Stimulated activated CD8-positive, alpha-beta memory T cell treated with anti-CD3 and anti-CD28 coated beads, Interleukin-15, amount 100 ng/mL, for 48 hours (primary cell): ENCODE measurements at places on chromosomes 2 and 18.

- DNase-seq = peak; percentile 7
Measured at GRCh38 chr2:43024515-43025011, 201.8 kb downstream of the ZFP36L2 start.

GRCh38 chr18:67509741-67510391 is 6.7 kb downstream of the DSEL start:
- no peak for DNase-seq

DNA sequence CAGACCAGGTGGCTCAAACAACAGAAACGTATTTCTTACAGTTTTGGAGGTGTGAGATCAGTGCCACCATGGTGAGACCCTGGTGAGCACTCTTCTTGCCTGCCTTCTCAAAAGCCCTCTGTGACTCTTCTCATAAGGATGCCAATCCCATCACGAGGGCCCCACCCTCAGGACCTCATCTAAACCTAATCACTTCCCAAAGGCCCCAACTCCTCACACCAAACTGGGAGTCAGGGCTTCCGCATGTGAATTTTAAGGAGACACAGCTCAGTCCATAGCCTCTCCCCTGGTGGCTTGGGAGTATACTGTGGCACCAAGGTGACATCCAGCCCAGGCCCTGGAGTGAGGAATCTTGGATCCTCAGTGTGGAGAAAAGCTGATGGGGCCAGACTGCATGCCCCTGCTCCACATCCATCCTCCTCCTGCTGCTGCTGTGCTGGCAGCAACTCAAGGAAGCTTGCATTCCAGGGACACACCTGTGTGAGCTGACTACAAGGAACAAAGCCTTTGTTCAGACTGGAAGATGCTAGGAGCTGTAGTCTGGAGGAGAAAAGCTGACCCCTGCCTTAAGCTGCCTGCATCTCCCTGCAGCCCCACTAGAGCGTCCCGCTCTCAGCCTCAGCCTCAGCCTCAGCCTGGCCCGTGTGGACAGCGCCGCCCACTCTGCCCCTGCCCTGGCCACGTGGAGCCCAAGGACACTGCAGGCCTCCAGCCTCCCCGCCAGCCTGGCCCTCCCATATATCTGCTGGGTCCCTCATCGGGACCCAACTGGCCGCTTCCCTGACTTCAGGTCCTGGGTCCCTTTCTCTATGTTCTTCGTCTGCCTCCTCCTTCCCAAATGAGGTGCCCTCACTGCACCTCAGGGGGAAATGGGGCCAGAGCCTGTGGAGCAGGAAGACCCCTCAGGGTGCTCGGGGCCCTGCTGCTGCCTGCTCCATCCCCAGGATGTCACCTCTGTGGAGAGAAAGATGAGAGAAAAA is 87.8 kb upstream of the RAB6C start:
- DNase-seq = no peak

DNA sequence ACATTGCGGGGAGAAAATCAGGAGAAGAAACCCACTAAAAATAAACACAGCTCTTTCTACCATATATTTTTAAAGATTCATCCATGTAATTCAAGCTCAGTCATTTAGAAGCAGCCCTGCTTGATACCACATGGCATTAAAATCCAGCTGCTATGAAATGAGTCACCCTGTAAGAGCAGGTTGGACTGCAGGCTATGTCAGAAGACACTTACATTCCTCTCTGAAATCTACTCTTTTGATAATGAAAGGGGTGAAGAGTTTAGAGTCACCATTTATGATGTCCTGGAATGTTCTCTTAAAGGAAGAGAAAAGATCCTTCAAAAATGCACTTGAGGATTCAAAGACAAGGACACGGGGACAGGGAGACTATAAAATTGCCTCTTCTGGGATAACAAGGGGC is 100.6 kb upstream of the APCDD1 start:
- no peak for DNase-seq

- no peak for DNase-seq
Measured at GRCh38 chr2:28457237-28457636, 38.6 kb upstream of the PLB1 start.

DNA sequence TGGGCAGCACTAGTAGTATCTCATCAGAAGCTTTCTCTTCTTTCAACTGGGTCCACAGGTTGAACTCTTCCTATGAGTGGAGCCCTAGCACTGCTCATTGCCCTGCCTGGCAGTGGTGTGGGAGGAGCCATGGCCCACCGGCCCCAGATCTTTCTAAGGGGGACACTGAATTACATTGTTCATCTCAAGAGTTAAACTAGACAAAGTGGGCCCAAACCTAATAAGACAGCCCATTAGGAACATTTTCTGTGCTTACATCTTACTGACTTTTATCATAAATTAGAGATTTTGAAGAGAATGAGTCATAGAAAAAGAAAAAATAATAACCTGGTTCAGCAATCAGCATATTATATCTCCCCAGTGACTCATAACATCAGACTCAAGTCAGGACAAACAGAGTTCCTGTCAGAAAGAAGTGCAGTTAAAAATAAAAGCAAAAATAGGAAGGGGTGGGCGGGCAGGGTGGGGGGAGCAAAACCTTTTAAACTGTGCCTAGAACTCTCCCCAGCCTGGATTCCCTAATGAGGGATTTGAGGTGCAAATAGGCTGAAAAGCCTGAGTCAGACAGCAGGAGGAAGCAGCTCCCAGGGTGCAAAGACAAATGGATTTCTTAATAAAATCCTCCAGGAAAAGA is 161.6 kb upstream of the TRIB2 start:
- no peak for DNase-seq

DNA sequence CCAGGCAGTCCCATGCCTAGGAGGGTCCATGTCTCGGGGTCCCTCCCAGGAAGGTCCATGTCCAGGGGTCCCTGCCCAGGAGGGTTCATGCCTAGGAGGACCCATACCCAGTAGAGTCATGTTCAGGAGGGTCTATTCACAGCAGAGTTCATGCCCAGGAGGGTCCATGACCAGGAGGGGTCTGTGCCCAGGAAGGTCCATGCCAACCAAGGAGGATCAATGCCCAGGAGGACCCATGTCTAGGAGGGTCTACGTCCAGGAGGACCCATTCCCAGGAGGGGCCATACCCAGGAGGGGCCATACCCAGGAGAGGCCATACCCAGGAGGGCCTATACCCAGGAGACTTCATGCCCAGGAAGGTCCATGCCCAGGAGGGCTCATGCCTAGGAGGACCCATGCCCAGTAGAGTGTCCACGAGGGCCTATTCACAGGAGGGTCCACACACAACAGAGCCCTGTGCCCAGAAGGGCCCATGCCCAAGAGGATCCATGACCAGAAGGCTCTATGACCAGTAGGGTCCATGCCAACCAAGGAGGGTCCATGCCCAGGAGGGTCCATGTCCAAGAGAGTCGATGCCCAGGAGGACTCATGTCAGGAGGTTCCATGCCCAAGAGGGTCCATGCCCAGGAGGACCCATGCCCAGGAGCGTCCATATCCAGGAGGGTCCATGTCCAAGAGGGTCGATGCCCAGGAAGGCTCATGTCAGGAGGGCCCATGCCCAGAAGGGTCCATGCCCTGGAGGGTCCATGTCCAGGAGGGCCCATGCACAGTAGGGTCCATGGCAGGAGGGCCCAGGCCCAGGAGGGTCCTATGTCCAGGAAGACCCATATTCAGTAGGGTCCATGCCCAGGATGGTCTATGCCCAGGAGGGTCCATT is 10.1 kb downstream of the GPR35 start:
- DNase-seq = no peak

DNA sequence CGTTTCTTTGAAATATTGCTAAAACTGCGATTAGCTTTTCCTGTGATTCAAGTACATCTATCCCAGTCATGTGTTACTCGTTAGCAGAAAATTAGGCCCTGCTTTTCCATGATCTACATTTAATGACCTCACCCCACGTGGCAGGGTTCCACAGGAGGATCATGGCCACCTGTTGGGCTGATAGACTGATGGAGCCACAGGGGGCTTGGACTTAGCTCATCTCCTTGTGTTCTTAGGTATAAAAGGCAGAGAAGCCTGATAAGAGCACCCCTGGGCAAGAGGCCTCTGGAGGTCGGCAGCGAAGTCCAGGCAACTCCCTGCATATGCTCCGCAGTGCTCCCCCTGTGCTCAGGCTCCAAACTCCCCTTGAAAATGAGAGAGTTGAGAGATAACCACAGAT is 12.9 kb downstream of the FZD7 start:
- DNase-seq = no peak

GRCh38 chr2:148560496-148560895 is 84.1 kb upstream of the EPC2 start:
- no peak for DNase-seq

- no peak for DNase-seq
Measured at GRCh38 chr18:48946329-48946835, 4.4 kb downstream of the SMAD7 start.

- DNase-seq = no peak
Measured at GRCh38 chr18:69400976-69401225, 213 bp downstream of the DOK6 start.

GRCh38 chr2:222594679-222595078 is 61.2 kb downstream of the FARSB start:
- no peak for DNase-seq

DNA sequence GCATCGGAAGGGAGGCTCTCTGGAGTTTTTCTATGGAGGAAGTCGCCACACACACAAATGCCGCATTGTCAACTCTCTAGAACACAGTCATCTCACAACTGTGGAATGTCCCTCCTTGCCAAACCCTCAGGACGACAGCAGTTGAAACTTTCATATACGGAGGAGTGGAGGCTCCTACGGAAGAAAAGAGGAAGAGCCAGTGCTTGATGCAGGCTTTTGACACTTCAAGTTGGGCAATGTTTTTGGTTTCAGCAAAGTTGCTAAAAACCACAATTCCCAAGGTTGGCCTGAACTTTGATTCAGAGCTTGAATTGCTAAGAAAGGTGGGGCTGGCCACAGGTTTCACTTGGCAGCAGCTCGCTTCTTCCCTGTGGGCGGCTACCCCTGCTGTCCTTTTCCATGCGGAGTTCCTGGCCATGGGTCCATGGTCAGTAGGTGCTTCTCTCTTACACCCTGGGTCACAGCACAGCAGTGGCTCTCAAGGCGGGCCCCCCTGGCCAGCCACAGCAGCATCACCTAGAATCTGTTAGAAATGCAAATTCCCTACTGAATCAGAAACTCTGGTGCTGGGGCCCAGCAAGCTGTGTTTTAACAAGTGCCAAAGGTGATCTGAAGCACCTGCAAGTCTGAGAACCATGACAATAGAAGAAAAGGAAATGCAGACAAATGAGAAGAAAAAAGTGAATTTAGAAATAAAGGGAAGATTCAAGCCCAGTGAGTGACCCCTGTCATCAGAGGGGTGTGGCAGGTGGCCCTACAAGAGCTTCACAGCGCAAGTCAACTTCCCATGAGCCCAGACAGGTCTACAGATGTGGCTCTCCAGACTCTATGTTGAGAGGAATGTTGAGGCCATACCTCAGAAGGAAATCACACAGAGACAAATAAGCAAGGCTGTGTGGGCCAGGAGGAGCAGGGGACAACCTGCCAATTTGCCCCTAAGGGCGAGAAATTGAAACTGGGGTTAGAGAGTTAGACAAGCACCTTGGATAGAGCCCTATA is 856.4 kb downstream of the RNF144A start:
- peak; percentile 48 for DNase-seq
